ENCODE measurements at places on chromosomes 5 and 9. TPM values are rescaled to one million over a fixed set of nuclear protein-coding genes. Genes with fewer than 3 reads are reported as not detected.

The SLC6A3 gene
- not detected for total RNA-seq

The OLFM1 gene
- 6.3 TPM for total RNA-seq

The PTPRD gene
- 287 TPM for total RNA-seq

The PKD2L2 gene
- total RNA-seq = not detected

The PTGS1 gene
- total RNA-seq = 0.74 TPM

The NR6A1 gene
- total RNA-seq = 19.8 TPM
